Dermis lymphatic vessel endothelial cell (primary cell): ENCODE measurements at places on chromosomes 7 and 10. TPM values are rescaled to one million over a fixed set of nuclear protein-coding genes. Genes with fewer than 3 reads are reported as not detected.

SPDYE9 gene
- not detected in 2 replicates for total RNA-seq

CARD11 gene
- 0.43 and 2.1 TPM in 2 replicates for total RNA-seq

GIMAP8 gene
- 164 and 241 TPM in 2 replicates for total RNA-seq

ECHS1 gene
- total RNA-seq, result 57.6 and 67.6 TPM in 2 replicates

TRIM50 gene
- total RNA-seq, result not detected in 2 replicates

OPALIN gene
- not detected in 2 replicates for total RNA-seq

SEC31B gene
- total RNA-seq, result 2.1 and 2.2 TPM in 2 replicates

ESYT2 gene
- 48.4 and 54.4 TPM in 2 replicates for total RNA-seq

KCND2 gene
- total RNA-seq, result under 0.01 and 0.09 TPM in 2 replicates

TACR2 gene
- total RNA-seq, result 0.11 TPM in 1 of 2 replicates, not detected in the other

C7orf57 gene
- not detected in 2 replicates for total RNA-seq

COL1A2 gene
- total RNA-seq, result 5.8 and 34.4 TPM in 2 replicates

CDHR1 gene
- under 0.01 and 0.09 TPM in 2 replicates for total RNA-seq

COG5 gene
- total RNA-seq, result 19.0 and 26.4 TPM in 2 replicates

GRID2IP gene
- under 0.01 and 0.09 TPM in 2 replicates for total RNA-seq

GPR15LG gene
- total RNA-seq, result not detected in 2 replicates

FXYD4 gene
- not detected in 2 replicates for total RNA-seq

PRDX3 gene
- total RNA-seq, result 177 and 201 TPM in 2 replicates
